ENCODE measurements at places on chromosomes 11 and 22. TPM values are rescaled to one million over a fixed set of nuclear protein-coding genes. Genes with fewer than 3 reads are reported as not detected.

- no peak for DNase-seq
These were observed 147.6 kb downstream of the FBXO7 start for GRCh38 chr22:32622004-32622743.

- peak; percentile 63 for DNase-seq
These were observed 679.9 kb upstream of the CCDC179 start for GRCh38 chr11:23540101-23540561.

DNA sequence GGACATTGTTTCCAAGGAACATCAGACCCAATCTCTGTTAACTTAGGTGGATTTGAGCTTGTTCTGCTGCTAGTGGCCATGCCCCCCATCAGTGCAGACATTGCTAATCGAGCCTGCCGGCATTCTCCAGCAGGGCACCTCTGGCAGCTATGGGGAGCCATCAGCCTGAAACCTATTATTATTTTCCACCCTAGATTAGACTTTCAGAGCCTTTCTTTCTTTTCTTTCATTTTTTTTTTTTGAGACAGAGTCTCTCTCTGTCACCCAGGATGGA, 4.9 kb downstream of the CACNA1I start:
- DNase-seq = no peak

DNA sequence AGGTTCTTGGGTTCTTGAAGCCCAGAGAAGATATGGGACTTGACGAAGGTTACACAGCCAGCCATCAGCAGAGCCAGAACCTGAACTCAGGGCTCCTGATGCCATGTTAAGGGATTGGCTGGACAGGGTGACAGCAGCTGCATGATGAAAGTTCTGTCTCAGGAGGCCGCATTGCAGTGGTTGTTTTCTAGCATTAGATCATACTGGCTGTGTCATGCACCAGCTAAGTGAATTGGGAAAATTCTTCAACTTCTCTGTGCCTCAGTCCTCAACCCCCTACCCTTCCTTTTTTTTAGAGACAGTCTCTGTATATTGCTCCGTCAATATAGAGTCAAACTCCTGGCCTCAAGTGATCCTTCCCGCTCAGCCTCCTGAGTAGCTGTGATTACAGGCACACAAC, 5.4 kb upstream of the LTBP3 start:
- no peak for DNase-seq

DNA sequence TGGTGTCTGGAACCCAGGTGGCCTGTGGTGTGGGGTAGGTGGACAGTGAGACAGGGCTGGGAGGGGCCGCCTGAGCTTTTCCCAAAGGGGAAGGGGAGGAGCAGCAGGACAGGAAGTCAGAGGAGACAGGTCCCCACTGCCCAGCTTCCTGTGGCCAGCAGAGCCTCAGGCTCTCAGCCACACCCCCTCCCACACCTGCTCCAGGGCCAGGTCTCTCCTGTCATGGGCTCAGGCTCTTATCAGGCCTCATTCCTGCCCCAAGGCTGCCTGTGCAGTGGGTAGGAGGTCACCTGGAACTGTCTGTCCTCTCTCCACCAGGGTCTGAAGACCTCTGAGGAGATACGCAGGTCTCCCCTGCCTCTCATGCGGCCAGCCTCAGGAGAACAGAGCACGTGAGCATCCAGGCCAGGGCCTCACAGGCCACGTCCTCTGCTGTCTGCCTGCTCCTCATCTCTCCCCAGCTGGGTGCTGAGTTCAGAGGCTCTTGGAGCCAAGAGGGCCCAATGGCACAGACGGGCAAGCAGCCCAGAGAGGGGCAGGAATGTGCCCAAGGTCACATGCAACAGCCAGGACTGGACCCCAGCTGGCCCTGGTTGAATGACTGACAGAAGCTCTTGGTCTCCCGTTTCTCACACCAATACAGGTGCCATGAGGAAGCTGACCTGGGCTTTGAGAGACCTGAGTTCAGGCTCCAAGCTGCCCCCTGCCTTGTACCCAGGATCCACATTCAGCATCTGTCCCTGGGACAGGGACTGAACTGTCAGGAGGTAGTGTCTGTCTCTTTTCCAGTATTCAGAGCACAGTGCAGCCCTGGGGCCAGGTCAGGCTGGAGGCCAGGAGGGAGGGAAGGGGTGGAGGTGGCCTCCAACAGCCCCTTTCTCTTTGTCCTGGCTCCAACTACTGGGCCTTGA, 16.7 kb downstream of the STARD10 start:
- no peak for DNase-seq

- no peak for DNase-seq
These were observed 306.1 kb upstream of the DDI1 start for GRCh38 chr11:103730131-103730940.

- no peak for DNase-seq
These were observed 136.8 kb downstream of the CD44 start for GRCh38 chr11:35275786-35276170.

- DNase-seq = no peak
These were observed 1.6 kb downstream of the PRDM11 start for GRCh38 chr11:45147891-45148675.

- no peak for DNase-seq
These were observed 87.5 kb downstream of the RTL6 start for GRCh38 chr22:44410451-44410991.

DNA sequence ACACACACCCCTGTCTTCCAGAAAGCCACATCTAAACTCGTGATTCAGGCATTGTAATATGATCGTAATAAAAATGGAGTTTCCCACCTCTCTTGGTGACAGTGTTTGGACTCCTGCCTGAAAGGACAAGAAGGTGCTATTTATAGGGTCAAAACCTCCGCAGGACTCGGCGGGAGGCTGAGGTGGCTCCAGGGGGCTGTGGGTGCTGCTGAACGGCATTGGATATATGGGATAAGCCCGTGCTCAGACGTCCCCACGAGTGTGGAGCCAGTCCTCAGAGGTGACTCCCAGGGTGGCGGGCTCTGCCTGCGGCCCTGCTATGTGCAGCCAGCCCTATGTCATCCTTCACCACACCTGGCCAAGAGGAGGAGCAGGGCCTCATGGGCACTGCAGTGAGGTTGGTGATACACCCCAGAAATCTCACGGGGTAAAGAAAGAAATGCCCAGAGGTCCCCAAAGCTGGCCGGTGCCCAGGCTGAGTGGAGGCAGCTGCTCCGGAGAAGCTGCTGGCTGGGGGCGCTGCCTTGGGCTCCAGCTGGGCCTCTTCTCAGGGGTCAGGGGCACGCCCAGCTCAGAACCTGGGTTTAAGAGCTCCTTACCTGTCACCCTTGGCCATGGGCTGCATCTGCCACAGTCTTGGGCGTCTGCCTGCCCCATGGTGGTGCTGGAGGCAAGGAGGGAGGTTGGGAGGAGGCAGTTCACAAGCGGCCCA, 5.1 kb upstream of the OSBPL5 start:
- DNase-seq = no peak

DNA sequence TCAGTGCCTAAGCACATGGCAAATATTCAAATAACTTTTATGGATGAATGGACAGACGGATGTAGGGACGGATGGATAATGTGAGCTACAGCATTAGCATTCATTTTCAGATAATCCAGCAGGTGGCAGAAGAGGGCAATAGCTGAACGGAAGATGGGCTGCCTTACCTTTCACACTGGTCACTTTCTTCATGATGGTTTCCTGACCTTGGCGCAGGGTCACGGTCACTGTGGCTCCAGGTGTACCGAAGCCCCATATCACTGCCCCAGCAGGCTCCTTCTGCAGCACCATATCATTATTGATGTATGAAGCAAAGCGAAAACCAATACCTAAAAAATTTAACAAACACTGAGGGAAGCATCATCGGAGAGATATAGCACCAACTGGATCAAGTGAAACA, 4.3 kb downstream of the SIAE start:
- peak; percentile 48 for DNase-seq

- no peak for DNase-seq
These were observed 7.7 kb downstream of the BIK start for GRCh38 chr22:43118024-43118849.

GRCh38 chr22:40081662-40082061, 86.9 kb downstream of the FAM83F start:
- DNase-seq = no peak

Gene UBQLN3
- not detected for total RNA-seq

Gene CCDC87
- total RNA-seq = not detected

Gene OR10G4
- total RNA-seq = not detected

Gene SYT8
- not detected for total RNA-seq

Gene SLC3A2
- 289 TPM for total RNA-seq

Gene C11orf52
- not detected for total RNA-seq

Data from HT1080 (cell line).